ENCODE measurements at places on chromosomes 2 and 18. TPM values are rescaled to one million over a fixed set of nuclear protein-coding genes. Genes with fewer than 3 reads are reported as not detected.

The TTR gene
- polyA plus RNA-seq: not detected

The CCDC138 gene
- polyA plus RNA-seq: 2.5 TPM

The SCN7A gene
- polyA plus RNA-seq: 0.23 TPM

The VWC2L gene
- polyA plus RNA-seq: not detected

The KCNS3 gene
- polyA plus RNA-seq: 16.2 TPM

The MYO3B gene
- not detected for polyA plus RNA-seq

The NEUROD1 gene
- 0.39 TPM for polyA plus RNA-seq

The CAVIN2 gene
- polyA plus RNA-seq: 1.4 TPM

The IL18R1 gene
- polyA plus RNA-seq: 3.9 TPM

The FABP1 gene
- polyA plus RNA-seq: 26,931 TPM

The DLGAP1 gene
- polyA plus RNA-seq: 0.13 TPM

The HOXD13 gene
- not detected for polyA plus RNA-seq

The TFCP2L1 gene
- polyA plus RNA-seq: 29.1 TPM

The EPB41L3 gene
- 43.8 TPM for polyA plus RNA-seq

The LYG1 gene
- polyA plus RNA-seq: not detected

The SRBD1 gene
- 9.8 TPM for polyA plus RNA-seq

The CCDC148 gene
- not detected for polyA plus RNA-seq

The CCBE1 gene
- 0.23 TPM for polyA plus RNA-seq

The MYL1 gene
- polyA plus RNA-seq: not detected

The MTIF2 gene
- 37.5 TPM for polyA plus RNA-seq

The CAPN10 gene
- polyA plus RNA-seq: 16.4 TPM

The ANKRD62 gene
- not detected for polyA plus RNA-seq

The CNGA3 gene
- polyA plus RNA-seq: 0.47 TPM

The KCNK3 gene
- polyA plus RNA-seq: 0.23 TPM

The ALPI gene
- 10.2 TPM for polyA plus RNA-seq

The FSHR gene
- not detected for polyA plus RNA-seq

The KIAA2012 gene
- polyA plus RNA-seq: 0.04 TPM

The CYBRD1 gene
- 26.5 TPM for polyA plus RNA-seq

The CD207 gene
- not detected for polyA plus RNA-seq

The NT5DC4 gene
- not detected for polyA plus RNA-seq

The C2orf80 gene
- not detected for polyA plus RNA-seq

The WDPCP gene
- polyA plus RNA-seq: 0.60 TPM

The UGT1A10 gene
- polyA plus RNA-seq: 10.8 TPM

The ACVR1C gene
- polyA plus RNA-seq: 2.4 TPM

The CROCC2 gene
- polyA plus RNA-seq: 0.09 TPM

The PROKR1 gene
- 0.20 TPM for polyA plus RNA-seq

The NGEF gene
- 13.9 TPM for polyA plus RNA-seq

The GKN2 gene
- polyA plus RNA-seq: 1.2 TPM

The EMILIN2 gene
- polyA plus RNA-seq: 9.5 TPM

The MC5R gene
- not detected for polyA plus RNA-seq

The MAP2 gene
- polyA plus RNA-seq: 0.46 TPM

The SCN2A gene
- polyA plus RNA-seq: 0.17 TPM

The PLEKHH2 gene
- polyA plus RNA-seq: 1.7 TPM

The TNS1 gene
- 3.7 TPM for polyA plus RNA-seq

The FECH gene
- 7.8 TPM for polyA plus RNA-seq

The MARCHF4 gene
- polyA plus RNA-seq: 0.20 TPM

The ERICH2 gene
- polyA plus RNA-seq: not detected
